ENCODE measurements at places on chromosomes 12 and 14.

DNA sequence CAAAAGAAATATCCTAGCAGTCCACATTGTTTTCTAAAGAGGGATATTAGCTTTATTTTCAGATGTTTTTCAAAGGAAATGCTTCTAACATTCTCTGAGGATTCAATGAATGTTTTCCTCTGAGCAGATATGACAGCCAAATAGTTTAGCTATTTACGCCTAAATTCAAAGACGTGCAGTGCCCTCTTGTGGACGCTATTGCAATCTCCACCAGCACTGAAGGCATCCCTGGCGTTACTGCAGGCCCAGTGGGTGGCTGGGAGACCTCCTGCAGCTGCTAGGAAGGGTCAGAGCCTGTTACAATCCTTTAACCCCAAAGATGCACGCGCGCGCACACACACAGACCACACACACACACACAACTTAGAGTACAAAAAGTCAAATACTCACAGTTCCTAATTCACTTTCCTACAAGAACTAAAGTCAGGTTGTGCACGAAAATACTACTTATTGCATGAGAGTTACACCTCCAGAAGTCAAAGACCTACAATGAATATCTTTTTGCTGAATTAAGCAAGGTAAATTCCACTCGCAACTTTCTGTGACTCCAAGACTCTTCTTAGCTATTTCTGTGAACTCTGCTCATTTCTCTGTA is 589.3 kb upstream of the TMEM132C start:
- peak; percentile 11 for DNase-seq

- peak; percentile 19 for DNase-seq
These were observed 2.1 kb upstream of the GPD1 start for GRCh38 chr12:50101663-50102062.

GRCh38 chr12:120820884-120821510 is 83.2 kb downstream of the SPPL3 start:
- DNase-seq = peak; percentile 74

DNA sequence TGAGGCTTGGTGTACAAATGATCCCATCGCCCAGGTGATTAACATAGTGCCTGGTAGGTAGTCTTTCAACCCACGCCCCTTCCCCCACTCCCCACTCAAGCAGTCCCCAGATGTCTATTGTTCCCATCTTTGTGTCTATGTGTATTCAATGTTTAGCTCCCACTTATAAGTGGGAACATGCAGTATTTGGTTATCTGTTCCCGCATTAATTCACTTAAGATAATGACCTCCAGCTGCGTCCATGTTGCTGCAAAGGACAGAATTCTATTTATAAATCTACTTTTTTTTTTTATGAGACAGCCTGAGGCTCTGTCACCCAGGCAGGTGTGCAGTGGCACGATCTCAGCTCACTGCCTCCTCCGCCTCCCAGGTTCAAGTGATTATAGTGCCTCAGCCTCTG is 15.7 kb downstream of the SPX start:
- DNase-seq = no peak

GRCh38 chr12:56487448-56488040 is 417 bp downstream of the GLS2 start:
- no peak for DNase-seq

GRCh38 chr12:115132905-115133304 is 448.9 kb upstream of the TBX3 start:
- DNase-seq = no peak

GRCh38 chr12:82448911-82449578 is 90.7 kb downstream of the METTL25 start:
- no peak for DNase-seq

- DNase-seq = no peak
These were observed 4.7 kb downstream of the ANGEL1 start for GRCh38 chr14:76808011-76808410.

GRCh38 chr14:98548071-98548686 is 723.8 kb downstream of the BCL11B start:
- DNase-seq = no peak

DNA sequence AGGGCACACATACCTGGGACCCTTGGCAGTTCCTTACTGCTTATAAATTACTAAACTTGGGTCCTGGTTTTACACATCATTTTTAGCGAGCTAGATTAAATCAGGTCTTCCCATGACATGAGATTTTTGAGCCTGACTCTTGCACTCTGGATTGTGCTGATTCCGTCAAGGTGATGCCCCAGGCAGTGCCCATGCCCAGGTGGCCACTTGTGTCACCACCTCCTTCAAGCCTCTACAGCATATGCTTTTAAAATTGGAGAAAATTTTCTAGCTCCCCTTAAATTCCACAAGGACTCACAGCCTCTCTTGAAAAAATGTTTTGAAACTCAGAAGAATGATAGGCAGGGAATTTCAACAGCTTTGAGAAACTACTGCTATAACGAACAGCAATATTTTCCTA is 9.6 kb downstream of the PTPN21 start:
- DNase-seq = no peak

DNA sequence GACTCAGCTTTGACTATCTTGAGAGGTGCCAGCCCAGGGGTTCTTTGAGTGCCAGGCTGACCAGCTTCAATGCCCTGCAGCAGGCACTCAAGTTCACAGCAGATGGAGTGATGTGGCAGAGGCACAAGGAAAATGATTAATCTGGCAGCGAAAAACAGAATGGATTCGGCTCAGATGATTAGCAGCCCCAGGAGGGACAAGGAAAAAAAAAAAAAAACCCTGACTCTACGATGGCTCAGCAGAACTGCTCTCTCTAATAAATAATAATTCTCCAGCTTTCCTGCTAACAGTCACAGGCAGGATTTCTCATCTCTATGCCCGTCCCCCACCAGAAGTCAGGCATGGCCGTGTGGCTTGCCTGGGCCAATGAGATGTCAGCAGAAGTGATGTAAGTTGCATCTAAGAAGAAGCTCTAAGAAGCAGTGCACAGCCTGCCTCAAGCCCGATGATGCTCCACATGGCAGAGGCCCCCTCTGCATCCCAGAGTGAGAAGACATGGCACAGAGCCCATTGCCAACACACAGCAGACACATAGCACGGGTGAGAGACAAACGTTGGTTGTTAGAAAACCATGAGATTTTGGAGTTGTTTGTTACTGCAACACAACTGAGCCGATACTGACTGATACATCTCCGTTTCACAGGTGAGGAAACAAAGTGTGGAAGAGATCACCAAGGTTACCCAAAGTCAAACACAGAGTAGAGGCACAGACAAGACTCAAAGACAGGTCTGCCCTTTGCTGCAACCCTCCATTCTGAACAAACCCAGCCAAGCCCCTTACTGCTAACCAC is 111.0 kb downstream of the SCARB1 start:
- DNase-seq = no peak

GRCh38 chr14:39763402-39763890 is 331.2 kb upstream of the FBXO33 start:
- DNase-seq = no peak

GRCh38 chr12:48717252-48717695 is 767 bp upstream of the CCNT1 start:
- DNase-seq = peak; percentile 13

GRCh38 chr12:98838231-98838647 is 193.1 kb downstream of the APAF1 start:
- no peak for DNase-seq

DNA sequence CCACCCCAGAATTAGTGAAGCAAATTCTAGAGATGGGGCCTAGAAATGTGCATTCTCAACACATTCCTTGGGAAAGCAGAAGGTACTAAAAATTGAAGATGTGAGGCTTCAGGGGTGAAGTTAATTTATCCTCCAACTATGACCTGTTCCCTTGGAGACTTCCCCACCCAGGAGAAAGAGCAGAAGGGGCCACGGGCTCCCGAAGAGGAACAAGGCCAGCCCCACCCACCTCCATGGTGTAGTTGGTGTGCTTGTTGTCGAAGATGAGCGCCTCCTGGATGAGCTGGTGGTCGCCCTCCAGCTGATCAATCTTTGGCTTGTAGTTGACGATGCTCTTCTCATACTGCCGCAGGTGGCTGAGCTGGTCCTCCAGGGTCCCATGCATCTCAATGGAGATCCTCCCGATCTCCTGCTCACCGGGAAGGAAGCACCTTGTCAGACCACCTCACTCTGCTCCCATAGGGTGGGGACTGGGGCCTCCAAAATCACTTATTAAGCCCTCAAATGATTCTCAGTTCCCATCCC is 87.8 kb upstream of the ZFP36L1 start:
- DNase-seq = no peak

Data from foreskin melanocyte (primary cell).